GM23248 (cell line): ENCODE measurements at places on chromosomes 5 and 9. TPM values are rescaled to one million over a fixed set of nuclear protein-coding genes. Genes with fewer than 3 reads are reported as not detected.
A peak's percentile ranks its signal among the peaks of the same experiment; 100 is the strongest.

DNA sequence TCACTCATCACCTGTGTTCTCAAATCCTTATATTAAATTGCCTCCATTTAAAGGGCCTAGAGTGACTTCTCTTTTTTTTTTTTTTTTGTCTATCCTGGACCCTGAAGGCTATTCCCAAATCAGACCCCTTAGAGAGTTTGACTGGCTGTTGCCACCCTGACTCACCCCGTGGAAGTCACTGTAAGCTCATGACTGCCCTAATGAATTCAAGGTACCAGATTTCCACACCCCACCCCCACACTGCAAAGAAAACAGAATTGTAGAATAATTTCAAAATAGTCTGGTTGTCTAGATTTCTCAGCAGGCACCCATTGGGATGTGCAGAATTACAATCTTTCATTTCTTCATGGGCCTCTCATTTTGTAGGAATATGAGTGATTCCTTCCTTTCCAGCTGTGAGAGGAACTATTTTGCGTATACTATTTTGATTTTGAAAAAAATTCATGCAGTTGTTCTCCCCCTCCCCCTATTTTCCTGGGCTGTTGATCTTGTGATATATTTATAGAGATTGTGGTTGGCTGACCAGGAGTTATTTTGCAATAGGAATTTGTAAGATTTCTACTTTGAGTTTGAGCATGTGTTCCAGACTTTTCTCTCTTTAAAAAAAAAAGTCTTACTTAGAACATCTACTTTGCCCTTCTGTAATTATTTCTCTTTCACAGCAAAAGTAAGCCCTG, 79.1 kb downstream of the ZNF618 start:
- no peaks in the 10 kb centered on the region for H3K36me3 ChIP-seq
- no peaks in the 10 kb centered on the region for H3K27me3 ChIP-seq
- peaks cover 67% of the 10 kb centered on the region for H3K4me1 ChIP-seq
- peak; percentile 74 for DNase-seq
- peak overlapping the region; percentile 33; the same call in 1 of the 2 replicates for H3K4me3 ChIP-seq
- H3K27ac ChIP-seq, result peak overlapping the region; percentile 60

DNA sequence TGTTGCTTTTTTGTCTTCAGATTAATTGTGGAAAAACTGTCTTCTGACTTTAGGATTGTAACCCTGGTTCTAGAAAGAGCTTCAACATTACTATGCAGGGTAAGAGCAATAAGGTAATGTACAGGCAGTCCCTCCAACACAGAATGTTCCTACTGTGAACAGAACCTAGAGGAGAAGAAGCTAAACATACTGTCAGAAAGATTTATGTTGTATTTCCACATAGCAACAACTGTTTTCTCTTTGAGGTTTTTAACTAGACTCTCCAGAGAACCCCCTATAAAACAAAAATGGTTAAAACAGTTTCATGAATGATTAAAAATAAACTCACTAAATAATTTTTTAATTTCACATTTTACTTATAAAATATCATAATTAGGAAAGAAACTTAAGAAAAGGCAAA, 64.3 kb upstream of the NAA35 start:
- H3K4me3 ChIP-seq, result no peak overlapping the region
- no peaks in the 10 kb centered on the region for H3K27me3 ChIP-seq
- peaks cover 3% of the 10 kb centered on the region; the same call in 1 of the 2 replicates for H3K4me1 ChIP-seq
- DNase-seq, result no peak

SOX30 gene
- not detected in 2 replicates for total RNA-seq

- H3K27ac ChIP-seq, result no peak overlapping the region
- DNase-seq, result peak; percentile 64
- no peaks in the 10 kb centered on the region for H3K27me3 ChIP-seq
- no peaks in the 10 kb centered on the region for H3K36me3 ChIP-seq
- H3K4me3 ChIP-seq, result no peak overlapping the region
These were observed 85.2 kb downstream of the ARSB start for GRCh38 chr5:78899922-78900362.

- DNase-seq, result no peak
- no peaks in the 10 kb centered on the region; the same call in 1 of the 2 replicates for H3K36me3 ChIP-seq
- peak overlapping the region; percentile 36 for H3K27ac ChIP-seq
- no peaks in the 10 kb centered on the region for H3K27me3 ChIP-seq
These were observed 31.1 kb downstream of the TRIO start for GRCh38 chr5:14174230-14174636.

DNA sequence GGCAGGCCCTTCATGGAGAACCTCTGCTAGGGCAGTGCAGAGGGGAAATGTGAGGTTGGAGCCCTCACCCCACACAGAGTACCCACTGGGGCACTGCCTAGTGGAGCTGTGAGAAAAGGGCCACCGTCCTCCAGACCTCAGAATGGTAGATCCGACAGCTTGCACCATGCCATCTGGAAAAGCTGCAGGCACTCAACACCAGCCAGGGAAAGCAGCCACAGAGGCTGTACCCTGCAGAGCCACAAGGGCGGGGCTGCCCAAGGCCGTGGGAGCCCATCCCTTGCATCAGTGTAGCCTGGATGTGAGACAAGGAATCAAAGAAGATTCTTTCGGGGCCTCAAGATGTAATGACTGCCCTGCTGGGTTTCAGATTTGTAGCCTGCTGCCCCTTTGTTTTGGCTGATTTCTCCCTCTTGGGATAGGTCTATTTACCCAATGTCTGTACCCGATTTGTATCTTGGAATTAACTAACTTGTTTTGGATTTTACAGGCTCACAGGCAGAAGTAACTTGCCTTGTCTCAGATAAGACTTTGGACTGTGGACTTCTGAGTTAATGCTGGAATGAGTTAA, 16.6 kb upstream of the ZDHHC11 start:
- H3K27me3 ChIP-seq, result no peaks in the 10 kb centered on the region
- H3K4me1 ChIP-seq, result no peaks in the 10 kb centered on the region
- H3K36me3 ChIP-seq, result peaks cover 29% of the 10 kb centered on the region
- H3K4me3 ChIP-seq, result no peak overlapping the region

CLK4 gene
- total RNA-seq, result 14.1 and 19.0 TPM in 2 replicates

GRCh38 chr9:69307446-69308205, 17.4 kb upstream of the ENTREP1 start:
- H3K4me3 ChIP-seq, result no peak overlapping the region
- DNase-seq, result peak; percentile 41
- no peaks in the 10 kb centered on the region for H3K4me1 ChIP-seq

- peaks cover 21% of the 10 kb centered on the region for H3K4me1 ChIP-seq
- H3K4me3 ChIP-seq, result no peak overlapping the region
- no peaks in the 10 kb centered on the region for H3K36me3 ChIP-seq
These were observed 11.4 kb upstream of the C5orf63 start for GRCh38 chr5:127084656-127085055.
